Naive B cell (primary cell): ENCODE measurements at places on chromosomes 2 and 18. TPM values are rescaled to one million over a fixed set of nuclear protein-coding genes. Genes with fewer than 3 reads are reported as not detected.

Gene EDAR
- polyA plus RNA-seq = not detected

DNA sequence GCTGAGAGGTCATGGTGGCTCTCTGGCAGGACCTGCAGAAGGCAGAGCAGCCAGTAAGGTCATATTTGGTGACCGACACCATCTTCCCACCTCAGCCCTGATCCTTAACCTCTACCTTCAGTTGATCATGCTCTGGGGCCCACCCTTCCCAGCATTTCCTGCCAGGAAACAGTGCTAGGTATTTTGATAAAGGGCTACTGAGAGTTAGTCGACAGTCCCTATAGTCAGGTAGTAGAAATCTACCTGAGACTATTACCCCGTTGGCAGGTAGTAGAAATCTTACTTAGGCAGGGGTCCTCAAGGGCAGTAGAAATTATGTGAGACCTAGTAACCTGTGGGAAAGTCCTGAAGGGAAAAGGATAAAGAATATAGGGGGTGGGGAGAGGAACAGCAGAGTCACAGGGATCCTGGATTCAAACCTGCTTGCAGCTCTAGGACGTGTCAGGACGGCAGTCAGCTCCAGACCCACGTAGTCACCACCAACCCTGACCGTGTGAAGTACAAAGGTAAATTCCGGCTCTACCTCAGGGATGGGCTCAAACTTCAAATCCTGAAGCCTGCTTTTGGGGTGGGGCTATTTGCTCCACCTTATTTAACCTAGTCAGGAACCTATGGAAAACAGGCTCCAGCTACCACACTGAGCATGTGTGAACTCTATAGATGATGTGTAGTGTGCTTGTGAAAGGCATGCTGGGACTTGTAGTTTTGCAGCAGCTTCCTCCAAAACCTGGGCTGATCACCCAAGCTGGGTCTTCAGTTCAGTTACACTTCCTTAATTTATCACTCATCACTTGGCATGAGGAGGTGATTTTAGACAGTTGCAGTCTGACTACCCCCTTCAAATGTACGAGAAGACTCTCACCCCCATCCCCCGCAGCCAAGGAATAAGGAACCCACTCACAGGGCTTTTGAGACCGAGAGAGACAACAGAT is at the start of gene DQX1:
Gene DQX1, minus strand, starts transcription at position 515 of the 932 bp plus-strand sequence. Its CDS starts 502 bp downstream, at position 13.
- DNase-seq = peak; percentile 69
- peaks cover 16% of the 10 kb centered on the region for H3K36me3 ChIP-seq
- peak within 1 kb of the TSS; percentile 91 for H3K27ac ChIP-seq
- H3K4me1 ChIP-seq = peaks cover 38% of the 10 kb centered on the region

DNA sequence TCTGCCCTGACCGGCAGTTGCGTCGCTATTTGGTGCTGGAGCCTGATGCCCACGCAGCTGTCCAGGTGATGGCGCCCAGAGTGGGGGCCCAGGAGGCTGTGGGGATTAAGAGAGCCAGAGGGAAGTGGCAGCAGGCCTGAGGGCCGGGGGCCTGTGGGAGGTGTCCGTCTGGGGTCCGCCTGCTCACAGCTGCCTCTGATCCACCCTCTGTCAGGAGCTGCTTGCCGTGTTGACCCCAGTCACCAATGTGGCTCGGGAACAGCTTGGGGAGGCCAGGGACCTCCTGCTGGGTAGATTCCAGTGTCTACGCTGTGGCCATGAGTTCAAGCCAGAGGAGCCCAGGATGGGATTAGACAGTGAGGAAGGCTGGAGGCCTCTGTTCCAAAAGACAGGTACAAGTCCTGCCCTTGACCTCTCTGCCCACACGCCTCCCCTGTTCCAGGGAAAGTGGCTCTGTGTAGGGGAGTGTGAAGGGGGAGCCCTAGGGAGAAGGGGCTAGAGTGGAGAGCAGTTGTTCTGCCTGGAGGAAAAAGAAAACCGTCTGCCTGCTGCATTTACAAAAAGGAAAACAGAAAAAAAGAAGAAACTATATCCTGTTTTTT is 11.6 kb downstream of the STK11IP start:
- no peak for DNase-seq
- H3K4me1 ChIP-seq = peaks cover 18% of the 10 kb centered on the region
- no peaks in the 10 kb centered on the region for H3K27me3 ChIP-seq
- H3K4me3 ChIP-seq = no peak overlapping the region
- peaks cover 29% of the 10 kb centered on the region for H3K36me3 ChIP-seq

GRCh38 chr2:46313063-46313462 is 15.9 kb downstream of the EPAS1 start:
- no peak for DNase-seq
- no peak overlapping the region for H3K4me3 ChIP-seq
- peaks cover 12% of the 10 kb centered on the region for H3K27me3 ChIP-seq
- H3K4me1 ChIP-seq = no peaks in the 10 kb centered on the region
- no peak overlapping the region for H3K27ac ChIP-seq

DNA sequence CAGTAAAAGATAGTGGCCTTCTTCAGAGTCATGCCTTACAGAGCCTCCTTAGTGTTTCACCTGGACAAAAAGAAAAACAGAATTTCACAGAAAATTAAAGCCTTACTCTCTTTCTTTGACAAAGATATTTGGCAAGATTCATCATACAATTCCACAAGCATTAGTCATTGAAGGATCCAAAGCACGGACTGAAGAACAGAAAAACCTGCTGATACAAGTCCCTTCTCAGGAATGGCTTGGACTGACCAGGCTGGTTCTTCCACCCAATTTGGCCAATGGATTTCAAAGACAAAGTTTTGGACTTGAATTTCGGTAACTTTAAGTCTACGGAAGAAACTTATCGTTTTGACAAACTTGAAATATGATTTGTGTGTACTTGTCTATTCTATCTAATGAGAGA is 39.1 kb upstream of the GALNT3 start:
- no peaks in the 10 kb centered on the region for H3K4me1 ChIP-seq
- no peak for DNase-seq
- no peak overlapping the region for H3K27ac ChIP-seq
- peaks cover 6% of the 10 kb centered on the region for H3K36me3 ChIP-seq
- H3K27me3 ChIP-seq = no peaks in the 10 kb centered on the region

Gene MPPE1
- 59.4 TPM for polyA plus RNA-seq

DNA sequence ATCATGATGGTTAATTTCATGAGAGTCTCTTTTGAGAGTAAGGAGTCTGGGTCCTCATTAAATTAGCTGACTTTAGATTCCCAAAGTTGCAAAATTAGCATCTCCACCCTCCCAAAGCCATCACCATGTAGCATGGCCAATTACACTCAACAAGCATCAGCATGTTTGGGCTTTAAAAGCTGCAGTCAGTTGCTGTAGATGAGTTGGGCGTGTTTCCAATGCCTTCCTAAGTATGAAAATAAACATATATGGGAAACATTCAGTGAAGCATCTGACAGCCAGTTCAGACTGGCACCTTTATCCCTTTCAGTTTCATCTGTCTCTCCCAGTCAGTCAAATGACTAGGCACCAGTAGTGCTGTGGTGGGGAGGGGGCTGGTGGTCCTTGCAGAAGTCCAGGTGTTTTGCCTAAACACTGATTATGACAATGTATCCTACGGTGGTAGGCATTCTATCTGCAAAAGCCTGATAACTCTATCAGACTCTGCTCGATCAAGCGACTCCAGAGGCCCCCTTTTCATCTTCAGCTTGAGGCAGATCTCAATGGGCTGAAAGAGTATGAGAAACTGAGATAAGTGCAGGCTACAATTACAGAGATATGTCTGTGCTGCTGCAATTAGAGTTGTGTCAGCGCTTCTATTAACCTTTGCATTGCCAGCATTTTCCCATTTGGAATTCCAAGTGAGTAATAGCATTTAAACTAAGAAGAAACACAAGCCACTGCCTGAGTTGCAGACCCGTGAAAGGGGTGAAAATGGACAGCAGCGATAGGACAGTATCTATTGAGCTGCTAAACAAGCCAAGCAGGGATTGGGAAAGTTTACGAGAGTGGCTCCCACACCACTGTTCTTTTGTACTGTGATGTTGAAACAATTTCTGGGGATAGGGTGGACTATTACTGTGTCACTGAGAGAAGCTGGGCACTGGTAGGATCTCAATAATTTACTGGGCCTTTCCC is 67.3 kb upstream of the SPOPL start:
- no peak overlapping the region for H3K27ac ChIP-seq
- no peaks in the 10 kb centered on the region for H3K27me3 ChIP-seq
- no peak overlapping the region for H3K4me3 ChIP-seq
- H3K4me1 ChIP-seq = no peaks in the 10 kb centered on the region
- no peaks in the 10 kb centered on the region for H3K36me3 ChIP-seq

DNA sequence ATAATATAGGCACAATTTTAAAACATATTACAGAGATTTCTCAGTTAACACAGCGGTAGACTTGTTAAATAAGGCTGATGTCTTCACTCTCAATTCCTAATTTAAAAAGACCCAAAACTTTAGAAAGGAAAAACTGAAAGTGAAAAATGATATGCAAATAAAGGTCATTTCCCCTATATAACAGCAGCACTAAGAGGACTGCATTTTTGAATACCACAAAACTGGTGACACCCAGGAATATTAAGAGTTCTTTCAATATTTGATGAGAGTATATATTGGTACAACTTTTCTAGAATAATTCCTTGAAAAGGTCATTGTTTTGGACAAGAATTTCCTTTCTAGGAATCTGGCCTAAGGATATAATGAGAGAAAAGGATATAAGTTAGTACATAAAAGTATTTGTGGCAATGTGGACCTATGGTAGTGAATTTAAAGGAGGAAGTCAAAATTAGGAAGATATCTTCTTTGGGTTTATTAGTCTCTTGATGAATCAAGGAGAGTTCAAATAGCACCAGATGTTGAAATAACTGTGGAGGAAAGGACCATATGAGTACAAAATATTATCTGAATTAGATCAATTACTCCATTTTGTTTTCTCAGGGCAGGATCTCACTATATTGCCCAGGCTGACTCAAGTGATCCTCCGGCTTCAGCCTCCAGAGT is 70.3 kb downstream of the TMEM237 start:
- peak; percentile 54 for DNase-seq
- H3K27ac ChIP-seq = peak overlapping the region; percentile 91
- H3K4me3 ChIP-seq = peak overlapping the region; percentile 63
- H3K36me3 ChIP-seq = no peaks in the 10 kb centered on the region
- peaks cover 25% of the 10 kb centered on the region for H3K4me1 ChIP-seq

DNA sequence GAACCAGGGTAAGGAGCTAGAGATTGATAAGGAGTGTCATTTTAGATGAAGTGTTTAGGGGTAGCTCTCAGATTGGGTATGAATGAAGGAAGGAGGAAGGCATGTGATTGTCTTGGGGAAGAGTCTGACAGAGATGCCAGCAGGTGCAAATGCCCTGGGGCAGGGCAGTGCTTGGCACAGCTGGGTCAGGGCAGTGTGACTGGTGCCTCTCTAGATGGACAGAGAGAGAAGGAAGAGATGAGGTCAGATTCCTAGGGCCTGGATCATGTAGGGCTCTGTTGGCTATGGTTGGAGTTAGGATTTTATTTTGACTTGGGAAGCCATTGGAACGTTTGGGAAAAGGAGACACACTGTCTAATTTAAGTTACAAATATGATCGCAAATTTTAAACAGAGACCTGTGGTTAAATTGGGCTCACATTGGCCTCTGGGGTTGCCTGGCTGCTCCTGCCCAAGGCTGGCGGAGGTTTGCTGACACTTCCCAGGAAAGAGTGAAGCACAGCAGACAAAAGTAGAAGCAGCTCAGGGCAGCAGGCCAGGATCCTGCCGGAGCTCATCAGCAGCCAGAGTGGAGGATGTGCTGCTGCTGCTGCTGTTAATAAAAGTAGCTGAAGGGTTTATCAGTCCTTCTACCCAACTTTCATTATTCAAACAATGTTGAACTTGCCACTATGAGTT is 32.7 kb upstream of the FHL2 start:
- peaks cover 29% of the 10 kb centered on the region for H3K27me3 ChIP-seq
- DNase-seq = no peak
- no peak overlapping the region for H3K27ac ChIP-seq
- no peaks in the 10 kb centered on the region for H3K36me3 ChIP-seq
- H3K4me1 ChIP-seq = no peaks in the 10 kb centered on the region

Gene CXCR1
- 2.3 TPM for polyA plus RNA-seq

DNA sequence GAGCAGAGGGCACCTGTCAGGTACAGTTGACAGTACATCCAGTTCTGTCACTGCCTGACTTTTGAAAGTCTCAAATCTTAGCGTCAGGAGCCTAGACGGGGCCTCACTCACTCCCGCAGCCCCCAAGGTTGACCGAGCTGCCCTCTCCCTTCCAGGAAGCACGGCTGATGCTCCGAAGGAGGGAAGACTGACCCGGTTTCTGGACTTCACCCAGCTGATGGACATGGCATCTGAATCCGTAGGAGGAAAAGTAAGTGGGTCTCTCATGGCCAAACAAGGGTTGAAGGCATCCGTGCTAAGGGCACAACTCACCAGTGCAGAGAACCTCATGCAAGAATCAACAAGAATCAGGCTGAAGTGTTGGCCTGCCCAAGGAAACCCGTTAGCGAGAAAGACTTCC is 12.9 kb downstream of the ALLC start:
- no peak overlapping the region for H3K4me3 ChIP-seq
- H3K4me1 ChIP-seq = no peaks in the 10 kb centered on the region
- no peak for DNase-seq
- H3K27ac ChIP-seq = peak overlapping the region; percentile 24
- peaks cover 28% of the 10 kb centered on the region for H3K27me3 ChIP-seq

DNA sequence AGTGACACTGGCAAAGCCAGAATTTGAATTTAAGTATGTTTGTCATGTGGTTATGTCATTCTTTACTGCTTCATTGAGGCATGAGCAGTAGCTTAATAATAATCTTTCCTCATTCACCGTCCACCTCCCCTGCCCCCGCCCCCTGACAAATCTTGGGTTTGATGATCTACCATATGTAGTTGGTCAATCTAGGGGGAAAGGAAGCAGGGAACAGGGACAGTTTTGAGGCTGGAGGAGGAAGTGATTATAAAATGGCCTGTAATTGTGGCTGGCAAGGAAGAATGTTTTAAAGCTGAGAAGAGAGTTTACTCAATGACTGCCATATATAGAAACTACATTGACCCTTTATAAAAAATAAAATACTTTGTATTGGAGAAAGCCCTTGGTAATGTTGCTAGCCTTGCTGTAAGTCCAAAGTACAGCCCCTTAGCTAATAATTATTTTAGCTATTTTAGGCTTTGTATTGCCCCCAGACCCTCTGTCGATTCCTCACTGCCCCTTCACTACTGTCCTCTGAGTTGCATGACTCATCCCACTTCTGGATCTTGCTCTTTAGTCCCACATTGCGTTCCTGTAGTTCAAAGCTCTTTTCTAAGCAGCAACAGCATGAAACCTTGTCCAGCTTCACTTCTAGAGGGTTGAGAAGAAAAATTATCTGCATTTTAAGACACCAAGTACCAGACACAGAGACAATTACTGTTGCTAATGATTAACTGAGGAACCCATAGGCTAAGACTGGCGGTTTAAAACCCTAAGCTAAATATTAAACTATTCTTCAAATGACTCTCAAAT is 38.4 kb downstream of the PELI1 start:
- peaks cover 29% of the 10 kb centered on the region for H3K4me1 ChIP-seq
- no peak overlapping the region for H3K27ac ChIP-seq
- no peak for DNase-seq
- peaks cover 19% of the 10 kb centered on the region for H3K36me3 ChIP-seq
- no peak overlapping the region for H3K4me3 ChIP-seq
- H3K27me3 ChIP-seq = no peaks in the 10 kb centered on the region

DNA sequence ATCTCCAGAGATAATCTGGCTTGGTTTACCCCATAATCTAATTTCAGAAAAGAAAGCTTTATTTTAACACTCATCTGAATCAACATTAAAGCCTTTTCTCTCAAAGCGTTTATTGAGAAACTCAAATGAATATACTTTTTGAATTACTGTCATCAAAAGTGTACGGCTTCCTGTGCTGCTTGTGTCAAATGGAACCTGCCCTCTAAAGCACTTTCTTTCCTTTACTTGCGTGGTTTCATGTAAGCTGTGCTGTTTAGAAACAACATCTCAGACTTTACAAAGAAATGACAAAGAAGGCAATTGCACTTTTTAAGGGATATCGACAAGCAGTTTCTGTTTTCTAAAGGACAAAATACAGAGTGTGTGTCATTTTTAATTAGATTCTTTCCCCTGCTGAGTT is 35.1 kb downstream of the CYBRD1 start:
- no peak for DNase-seq
- no peak overlapping the region for H3K27ac ChIP-seq
- no peaks in the 10 kb centered on the region for H3K4me1 ChIP-seq

Gene FOXI3
- not detected for polyA plus RNA-seq
